Stimulated activated CD8-positive, alpha-beta memory T cell treated with anti-CD3 and anti-CD28 coated beads, Interleukin-7, amount 100 ng/mL, for 1 hour (primary cell): ENCODE measurements at places on chromosomes 7 and 10.

GRCh38 chr7:127959770-127960169 is 71.5 kb downstream of the LRRC4 start:
- DNase-seq: no peak

- DNase-seq: no peak
These were observed 11.6 kb upstream of the ADCK2 start for GRCh38 chr7:140661124-140661523.

DNA sequence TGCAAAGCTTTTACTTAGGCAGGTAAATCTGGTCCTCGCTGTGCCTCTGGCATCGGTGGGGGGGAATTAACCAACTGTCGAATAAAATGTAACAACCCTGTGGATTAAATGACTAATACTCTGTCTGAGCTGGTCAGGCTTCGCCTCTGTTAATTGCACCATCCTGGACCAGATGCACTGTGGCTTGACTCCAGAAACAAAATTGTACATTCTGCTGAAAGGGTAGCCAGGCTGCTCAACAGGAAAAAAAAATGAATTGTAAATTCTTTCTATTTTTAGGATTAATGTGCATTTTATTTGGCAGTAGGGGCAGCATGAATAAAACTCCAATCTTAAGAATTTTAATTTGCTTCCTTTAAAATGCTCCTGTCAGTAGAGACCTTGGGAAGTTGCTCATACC is 389.4 kb downstream of the SORCS1 start:
- no peak for DNase-seq

- DNase-seq: no peak
These were observed 724 bp downstream of the CFAP46 start for GRCh38 chr10:132941640-132942051.

DNA sequence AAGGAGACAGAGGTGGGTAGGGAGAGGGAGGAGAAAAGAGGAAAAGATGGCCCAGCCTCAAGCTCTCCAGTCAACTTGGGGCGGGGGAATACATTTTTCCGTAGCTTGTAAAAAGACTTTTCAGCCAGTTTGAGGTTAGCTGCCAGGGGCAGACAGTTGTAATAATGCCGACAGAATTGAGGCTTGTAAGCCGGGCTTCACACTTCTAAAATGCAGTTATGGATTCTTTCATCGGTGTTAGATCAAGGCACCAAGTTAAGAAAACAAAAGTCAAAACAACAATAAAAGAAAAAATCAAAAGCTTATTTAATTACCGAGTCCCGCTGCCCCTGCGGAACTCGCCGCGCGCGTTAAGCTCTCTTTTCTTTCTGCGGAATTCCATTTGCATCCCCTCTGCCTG is 448 bp upstream of the EVX1 start:
- no peak for DNase-seq

DNA sequence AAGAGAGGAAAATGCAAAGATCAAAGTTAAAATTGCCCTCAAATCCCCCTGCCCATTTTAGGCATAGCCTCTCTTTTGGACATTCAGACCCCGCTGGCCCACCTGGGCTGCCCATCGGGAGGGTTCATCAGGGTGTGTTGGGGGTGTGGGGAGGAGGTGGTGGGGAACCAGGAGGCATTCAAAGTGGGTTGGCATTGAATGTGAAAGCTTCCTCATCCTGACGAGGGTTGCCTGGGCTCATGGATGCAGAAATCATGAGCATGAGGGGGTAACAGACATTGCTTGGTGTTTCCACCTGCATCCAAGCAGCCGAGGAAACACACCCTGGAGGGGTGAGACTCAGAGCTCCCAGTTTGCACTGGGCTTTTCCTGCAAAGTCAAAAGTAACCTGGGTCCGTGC is 20.6 kb downstream of the BTBD16 start:
- no peak for DNase-seq

DNA sequence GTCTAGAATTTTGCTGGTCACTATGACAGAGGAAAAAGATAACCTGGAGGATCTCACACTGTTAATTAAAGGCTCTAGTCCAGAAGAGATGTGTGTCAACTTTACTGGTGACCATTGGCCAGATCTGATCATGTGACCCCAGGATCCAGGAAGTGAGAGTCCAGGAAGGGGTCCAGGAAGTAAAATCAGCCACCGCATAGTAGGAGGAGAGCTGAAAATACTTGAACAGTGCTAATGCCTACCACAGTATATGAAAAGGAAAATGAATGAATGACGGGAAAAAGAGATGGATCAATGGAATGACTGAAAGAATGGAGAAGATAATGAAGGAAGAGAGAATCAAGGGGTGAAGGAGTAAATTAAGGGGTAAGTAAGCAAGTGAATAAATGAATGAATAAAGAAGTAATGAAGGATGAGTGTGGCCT is 415.3 kb downstream of the RPS24 start:
- DNase-seq: no peak

DNA sequence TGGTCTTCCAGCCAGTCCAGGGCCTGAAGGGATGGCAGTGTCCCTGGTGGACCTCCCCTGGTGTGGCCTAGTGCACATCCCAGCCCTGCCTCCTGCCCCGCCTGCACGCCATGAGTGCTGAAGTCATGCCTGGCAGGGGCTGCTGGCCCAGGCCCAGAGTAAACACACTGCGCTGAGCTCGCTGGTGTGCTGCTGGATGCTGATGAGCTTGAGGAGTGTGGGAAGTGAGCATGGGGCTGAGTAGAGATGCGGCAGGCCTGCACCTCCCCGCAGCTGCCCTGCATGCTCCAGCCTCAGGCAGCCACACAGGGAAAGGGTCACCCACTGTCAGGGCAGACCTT is 43.2 kb downstream of the HTRA1 start:
- no peak for DNase-seq

DNA sequence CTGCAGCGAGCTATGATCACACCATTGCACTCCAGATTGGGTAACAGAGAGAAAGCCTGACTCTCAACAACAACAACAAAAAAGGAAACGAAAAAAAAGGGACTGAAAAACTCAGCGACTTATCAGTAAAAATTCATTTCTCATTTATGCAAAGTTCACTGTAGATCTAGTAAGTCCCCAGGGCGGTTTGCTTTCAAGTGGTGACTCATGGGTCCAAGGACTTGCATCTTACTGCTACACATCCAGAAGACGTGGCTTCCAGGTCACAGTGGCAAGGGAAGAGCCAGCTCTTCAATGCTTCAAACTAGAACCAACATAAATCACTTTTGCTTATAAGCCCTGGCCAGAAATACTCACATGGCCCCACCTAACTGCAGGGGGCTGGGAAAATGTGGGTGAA is 178.3 kb upstream of the AUTS2 start:
- no peak for DNase-seq
